ENCODE measurements at places on chromosomes 1 and 21. TPM values are rescaled to one million over a fixed set of nuclear protein-coding genes. Genes with fewer than 3 reads are reported as not detected.

GRCh38 chr1:43123031-43123430 lies 49.1 kb downstream of the EBNA1BP2 start:
- no peak for DNase-seq

- DNase-seq = no peak
Measured at GRCh38 chr1:15178571-15179484, 25.3 kb downstream of the TMEM51 start.

GRCh38 chr1:1020415-1021009 lies 592 bp downstream of the AGRN start:
- peak; percentile 56 for DNase-seq

GRCh38 chr1:226706684-226707083 lies 32.4 kb downstream of the ITPKB start:
- DNase-seq = no peak

The CXADR gene
- total RNA-seq = 64.4 TPM

The LSM10 gene
- total RNA-seq = 45.5 TPM

The HTR6 gene
- total RNA-seq = not detected

GRCh38 chr1:51240084-51240483 lies 4.0 kb downstream of the RNF11 start:
- peak; percentile 15 for DNase-seq

The KCNE2 gene
- total RNA-seq = 0.78 TPM

DNA sequence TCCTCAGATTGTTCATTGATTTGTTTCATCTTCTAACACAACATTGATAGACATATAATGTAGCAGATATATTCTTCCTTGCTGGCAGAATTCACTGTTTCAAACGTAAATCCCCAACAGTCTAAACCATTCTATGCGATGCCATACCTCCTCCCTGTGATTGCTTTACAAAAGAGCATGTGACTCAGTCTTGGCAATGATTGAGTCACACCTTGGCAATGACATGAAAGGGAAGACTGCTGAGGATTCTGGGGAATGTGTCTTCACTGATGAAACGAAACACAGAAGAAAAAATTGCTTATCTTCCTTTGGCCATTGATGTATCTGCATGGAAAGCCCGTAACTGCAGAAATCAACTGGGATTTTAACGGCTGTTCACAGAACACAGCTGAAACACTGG lies 409.6 kb upstream of the ZRANB2 start:
- DNase-seq = no peak

The SPRR1A gene
- not detected for total RNA-seq

The GBP1 gene
- 20.6 TPM for total RNA-seq

The SERPINC1 gene
- total RNA-seq = not detected

DNA sequence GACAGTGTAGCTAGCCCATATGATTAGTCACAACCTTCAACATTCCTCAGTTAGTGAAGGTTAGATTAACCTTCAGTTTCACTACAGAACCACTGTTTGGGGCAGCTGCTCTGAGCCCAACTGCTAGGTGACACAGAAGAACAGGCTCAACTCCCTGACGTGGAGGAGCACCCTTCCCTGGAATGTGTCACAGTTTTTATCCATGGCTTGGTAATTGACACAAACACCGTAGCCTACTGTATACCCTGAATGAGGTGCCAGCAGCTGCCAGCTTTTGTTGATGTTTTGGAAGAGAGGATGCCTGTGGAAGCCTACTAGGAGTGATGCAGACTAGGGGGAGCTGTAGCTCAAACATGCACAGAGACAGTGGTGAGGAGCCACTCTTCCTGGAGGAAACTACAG lies 56.6 kb upstream of the CR2 start:
- DNase-seq = no peak

- DNase-seq = no peak
Measured at GRCh38 chr21:42614811-42615351, 38.5 kb upstream of the PDE9A start.

The TUT4 gene
- total RNA-seq = 102 TPM

The LYPLA2 gene
- total RNA-seq = 31.3 TPM

- DNase-seq = no peak
Measured at GRCh38 chr1:242100921-242101320, 102.0 kb upstream of the MAP1LC3C start.

GRCh38 chr1:238648751-238649150 lies 737.6 kb upstream of the CHRM3 start:
- no peak for DNase-seq

The PTPN22 gene
- total RNA-seq = 6.2 TPM

The IL20 gene
- not detected for total RNA-seq

DNA sequence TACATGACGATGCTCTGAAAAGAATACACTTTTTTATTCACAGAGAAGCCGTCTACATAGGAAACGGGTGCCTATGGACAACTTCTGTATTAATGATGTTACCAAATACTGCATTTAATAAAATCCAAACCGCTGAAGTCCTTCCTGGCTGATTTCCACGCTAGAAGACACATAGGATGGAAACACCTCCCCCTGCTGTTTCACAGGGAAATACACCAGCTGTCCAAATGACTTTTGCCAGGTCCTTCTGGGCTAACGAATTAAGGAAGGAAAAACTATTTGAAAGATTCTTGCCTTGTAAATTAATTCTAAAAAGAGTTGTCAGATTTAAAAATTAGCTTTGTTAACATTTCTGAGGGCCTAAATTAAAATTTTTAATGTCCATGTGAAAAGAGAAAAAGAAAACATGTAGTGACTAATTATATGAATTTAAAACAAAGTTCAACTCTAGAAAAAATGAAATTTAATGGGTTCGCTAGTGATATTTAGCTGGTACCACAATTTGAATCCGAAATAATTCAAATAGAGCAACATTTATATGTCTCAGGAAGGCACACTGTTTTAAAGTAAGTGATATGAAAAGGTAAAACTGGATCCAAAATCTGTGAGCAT lies 146.0 kb downstream of the RERE start:
- DNase-seq = peak; percentile 37

DNA sequence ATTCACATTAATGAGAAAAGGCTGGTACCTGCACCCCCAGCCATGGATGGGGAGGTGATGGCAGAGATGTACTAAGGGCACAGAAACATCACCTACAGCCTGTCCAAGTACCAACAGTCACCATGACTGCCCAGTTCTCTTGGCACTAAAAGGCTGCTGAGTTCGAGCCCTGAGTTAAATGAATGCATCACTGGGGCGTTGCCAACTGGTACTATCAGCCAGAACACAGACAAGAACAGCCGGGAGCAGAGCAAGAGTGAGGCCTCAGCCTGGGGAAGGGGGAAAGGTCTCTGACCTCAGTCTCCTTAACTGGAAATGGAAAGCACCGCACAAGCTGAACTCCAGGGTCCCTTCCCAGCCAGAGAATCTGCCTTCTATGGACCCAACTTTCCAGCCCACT lies 60.5 kb downstream of the GLIS1 start:
- DNase-seq = no peak

The SLC37A1 gene
- total RNA-seq = 32.8 TPM

GRCh38 chr1:108961198-108961597 lies 2.1 kb downstream of the CLCC1 start:
- no peak for DNase-seq

The ZMYND12 gene
- total RNA-seq = 6.5 TPM

- no peak for DNase-seq
Measured at GRCh38 chr21:42973309-42973990, 912 bp upstream of the PKNOX1 start.

GRCh38 chr1:162131400-162132321 lies 62.2 kb downstream of the NOS1AP start:
- no peak for DNase-seq

DNA sequence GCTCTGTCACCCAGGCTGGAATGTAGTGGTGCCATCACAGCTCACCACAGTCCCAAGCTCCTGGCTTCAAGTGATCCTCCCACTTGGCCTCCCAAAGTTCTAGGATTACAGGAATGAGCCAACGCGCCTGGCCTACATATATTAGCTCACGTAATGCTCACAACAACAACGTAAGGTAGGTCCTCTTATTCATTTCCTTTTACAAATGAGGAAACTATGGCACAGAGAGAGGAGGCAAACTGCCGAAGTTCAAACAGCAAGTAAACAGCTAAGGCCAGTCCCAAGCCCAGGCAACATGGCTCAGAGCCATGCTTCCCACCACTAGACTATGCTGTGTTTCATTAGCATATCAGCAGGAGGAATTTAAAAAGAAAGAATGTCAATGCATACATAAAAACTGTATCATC lies 284.4 kb downstream of the VAV3 start:
- DNase-seq = no peak

DNA sequence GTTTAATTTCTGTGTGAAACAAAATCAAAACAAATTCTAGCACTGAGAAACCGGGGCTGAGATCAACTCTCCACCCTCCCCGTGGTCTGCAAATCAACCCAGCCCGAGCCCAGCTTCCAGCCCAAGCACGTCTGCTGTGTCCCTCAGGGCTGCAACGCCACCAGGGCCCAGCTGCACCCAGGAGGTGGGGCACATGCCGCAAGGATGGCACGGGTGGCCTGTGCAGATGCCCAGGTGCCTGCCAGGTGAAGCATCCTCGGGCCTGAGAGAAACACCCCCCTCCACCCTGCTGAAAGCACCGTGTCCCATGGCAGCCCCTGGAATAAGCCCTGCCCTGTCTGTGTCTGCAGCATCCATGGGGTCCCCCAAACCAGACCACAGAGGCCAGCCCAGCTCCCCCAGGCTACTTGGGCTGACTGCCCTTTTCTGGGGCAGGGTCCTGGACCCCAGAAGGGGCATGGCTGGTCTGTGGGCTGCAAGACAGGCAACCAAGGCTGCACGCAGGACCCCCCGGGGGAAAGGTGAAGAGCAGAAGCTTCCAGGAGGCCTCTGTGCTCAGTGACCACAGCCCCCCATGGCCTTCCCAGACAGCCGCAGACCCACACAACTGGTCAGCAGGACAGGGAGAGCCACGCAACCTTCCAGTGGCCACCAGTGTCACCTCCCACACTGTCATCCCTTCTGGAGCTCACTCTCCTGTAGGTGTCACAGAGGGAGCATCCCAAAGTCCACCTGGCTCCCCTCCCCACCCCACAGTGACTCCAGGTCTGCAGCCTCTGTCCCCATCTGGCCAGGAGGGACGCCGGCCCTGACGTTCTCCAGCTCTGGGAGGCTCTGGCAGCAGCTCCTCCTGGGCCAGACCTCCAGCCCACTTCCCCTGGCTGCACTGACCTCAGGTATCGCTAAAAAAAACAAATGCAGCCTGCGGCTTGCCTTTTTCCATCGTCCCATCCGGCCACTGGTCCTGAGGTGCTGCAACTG lies 7.7 kb downstream of the WNT9A start:
- no peak for DNase-seq

GRCh38 chr1:3776231-3776961 lies 3.8 kb downstream of the SMIM1 start:
- DNase-seq = peak; percentile 90

DNA sequence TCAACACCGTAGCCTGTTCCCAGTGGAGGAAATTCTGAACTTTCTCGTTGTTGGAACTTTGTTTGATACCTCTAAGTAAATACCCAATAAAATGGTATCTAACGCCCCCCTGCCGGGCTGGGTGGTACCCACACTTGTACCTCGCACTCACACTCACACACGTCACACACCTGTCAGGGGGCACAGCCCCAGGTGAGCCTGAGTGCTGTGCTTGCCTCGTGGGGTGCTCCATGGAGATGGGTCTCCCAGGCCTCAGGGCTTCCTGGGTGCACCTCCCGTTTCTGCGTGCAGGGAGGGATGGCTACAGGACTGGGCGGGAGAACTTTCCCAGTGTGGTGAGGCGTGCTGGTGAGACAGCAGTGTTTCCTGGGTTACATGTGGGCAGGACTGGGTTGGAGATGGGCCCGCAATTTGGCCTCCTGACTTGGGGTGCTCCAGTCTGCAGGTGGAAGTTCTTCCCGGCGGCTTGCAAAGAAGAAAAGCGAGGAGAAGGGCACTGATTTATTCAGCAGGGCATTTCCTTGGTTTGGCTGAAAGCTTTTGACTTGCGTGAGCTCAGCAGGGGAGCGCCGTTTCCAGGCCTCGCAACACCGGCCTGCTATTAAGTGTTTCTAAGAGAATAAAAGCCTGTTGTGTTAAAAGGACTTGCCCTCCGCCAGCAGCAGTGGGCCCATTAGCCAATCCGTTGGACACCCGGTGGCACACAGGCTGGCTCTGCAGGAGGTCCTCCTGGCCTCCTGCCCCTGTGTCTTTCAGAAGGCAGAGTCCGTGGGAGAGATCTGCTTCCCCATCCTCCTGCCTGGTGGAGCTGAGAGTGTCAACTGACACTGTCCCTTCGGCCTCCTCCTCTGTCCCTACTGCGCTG lies 79.7 kb downstream of the KIF26B start:
- peak; percentile 81 for DNase-seq

DNA sequence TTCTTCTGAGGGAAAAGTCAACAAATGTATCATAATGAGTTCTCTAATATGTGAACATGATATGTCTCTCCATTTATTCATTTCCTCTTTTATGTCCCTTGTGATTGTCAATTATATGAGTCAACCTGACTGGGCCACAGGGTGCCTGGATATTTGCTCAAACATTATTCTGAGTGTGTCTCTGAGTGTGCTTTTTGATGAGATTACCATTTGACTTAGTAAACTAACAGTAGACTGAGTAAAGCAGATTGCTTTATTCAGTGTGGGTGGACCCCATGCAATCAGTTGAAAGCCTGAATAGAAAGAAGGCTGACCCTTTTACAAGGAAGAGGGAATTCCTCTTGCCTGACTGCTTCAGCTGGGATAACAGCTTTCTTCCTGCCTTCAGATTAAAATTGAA lies 142.6 kb downstream of the SLC35F3 start:
- no peak for DNase-seq

The TESK2 gene
- total RNA-seq = 4.8 TPM

DNA sequence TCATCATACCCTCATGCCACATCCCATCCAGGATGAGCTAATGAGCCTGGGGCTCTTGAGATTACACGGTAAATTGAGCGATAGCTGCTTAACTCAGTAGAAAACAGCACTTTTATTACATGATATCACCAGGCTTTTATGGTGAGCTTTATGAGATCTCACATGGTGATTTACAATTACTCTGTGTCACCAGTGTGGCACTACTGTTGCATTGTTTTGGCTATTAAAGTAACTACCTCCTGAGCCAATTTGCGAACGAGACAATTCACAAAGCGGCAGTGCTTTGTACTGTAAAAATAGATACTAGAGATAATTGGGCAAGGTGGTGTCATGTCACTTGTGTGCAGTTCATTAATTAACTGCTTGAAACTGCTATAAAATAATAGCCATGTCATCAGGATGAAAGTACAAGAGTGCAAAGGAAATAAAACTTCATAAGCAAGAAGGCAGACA lies 767.7 kb upstream of the ADGRL2 start:
- no peak for DNase-seq

DNA sequence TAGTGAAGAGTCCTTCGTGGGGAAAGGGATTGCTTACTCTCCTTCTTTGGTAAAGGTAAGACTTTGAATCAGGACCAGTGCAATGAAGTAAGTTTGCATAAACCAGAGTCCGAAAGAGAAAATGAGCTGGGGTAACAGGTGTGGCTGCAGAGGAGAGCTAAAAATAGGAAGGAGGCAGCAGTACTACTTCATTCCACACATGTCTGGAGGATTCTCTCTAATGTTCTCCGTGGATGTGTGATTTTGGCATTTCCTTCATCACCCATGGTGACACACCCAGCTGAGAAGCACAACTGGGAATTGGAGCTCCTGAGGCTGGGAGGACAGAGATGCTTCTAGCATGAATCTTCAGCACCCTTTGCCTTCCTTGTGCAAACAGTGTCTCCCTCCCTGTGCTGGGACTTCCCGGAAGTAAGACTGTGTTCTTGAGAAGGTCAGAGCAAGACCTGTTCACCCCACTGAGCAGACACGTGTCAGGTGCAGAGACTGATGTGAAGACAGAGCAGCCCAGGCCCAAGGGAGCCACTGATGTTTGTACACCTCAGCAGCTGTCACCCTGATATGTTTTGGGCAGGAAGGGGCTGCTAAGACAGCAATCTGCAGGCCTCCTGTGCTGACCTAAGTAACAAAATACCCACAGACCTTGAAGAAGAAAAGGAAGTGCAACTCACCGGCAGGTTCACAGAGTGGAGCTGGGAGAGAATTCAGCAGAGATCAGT lies 13.3 kb downstream of the FCRL1 start:
- no peak for DNase-seq
